H54 (cell line): ENCODE measurements at places on chromosomes 2 and 18.

DNA sequence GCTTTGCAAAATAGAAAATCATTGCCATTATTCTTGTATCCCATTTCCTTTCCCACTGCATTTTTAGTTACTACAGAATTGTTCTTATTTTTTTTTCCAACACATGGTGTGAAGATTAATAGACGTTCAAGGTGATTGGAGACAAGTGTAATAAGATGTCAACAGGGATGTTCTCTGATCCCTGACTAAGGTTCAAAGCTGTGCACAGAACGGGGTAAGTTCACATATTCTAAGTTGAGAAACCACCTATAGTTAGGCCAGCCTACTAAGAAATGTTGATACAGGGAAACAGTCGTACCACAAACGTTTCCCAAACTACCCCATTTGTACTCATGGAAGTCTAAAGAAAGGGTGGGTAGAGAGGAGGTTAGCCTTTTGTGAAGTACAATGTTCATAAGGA, 6.4 kb upstream of the TMEM17 start:
- DNase-seq, result no peak

DNA sequence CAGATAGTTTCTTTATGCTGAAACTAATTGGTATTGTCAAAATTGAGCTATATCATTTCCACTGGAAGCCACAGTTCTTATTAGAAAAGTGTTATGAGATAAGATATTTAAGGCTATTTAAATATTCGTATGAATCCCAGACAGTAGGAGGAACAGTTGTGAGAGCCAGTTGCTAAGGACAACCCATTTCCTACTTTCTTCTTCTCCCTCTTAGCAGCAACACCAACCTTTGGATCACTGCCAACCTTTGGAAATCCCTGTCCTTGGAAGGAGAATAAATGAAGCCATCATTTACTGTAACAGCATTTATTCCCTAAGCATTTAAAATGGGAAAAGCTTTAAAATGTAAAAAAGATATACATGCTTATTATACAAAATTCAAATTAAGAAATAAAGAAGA, 85.8 kb downstream of the PLCL1 start:
- no peak for DNase-seq

DNA sequence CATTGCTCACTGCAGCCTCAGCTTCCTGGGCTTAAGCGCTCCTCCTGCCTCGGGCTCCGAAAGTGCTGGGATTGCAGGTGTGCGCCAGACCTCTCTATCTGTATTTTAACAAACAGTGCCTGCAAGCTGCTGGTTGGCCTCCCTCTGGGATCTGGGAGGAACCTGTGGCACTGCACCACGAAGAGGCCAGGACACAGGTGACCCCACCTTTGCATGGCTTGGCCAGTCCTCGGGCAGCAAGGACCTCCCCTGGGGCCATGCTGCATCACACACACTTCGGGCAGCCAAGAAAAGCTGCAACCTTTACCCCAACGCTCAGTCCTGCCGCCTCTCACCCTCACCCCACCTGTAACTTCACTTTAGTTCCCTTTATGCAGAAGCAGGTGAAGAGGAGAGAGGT, 70.0 kb downstream of the PXDN start:
- DNase-seq, result no peak

GRCh38 chr2:96762529-96763311, 2.0 kb downstream of the CNNM4 start:
- no peak for DNase-seq

DNA sequence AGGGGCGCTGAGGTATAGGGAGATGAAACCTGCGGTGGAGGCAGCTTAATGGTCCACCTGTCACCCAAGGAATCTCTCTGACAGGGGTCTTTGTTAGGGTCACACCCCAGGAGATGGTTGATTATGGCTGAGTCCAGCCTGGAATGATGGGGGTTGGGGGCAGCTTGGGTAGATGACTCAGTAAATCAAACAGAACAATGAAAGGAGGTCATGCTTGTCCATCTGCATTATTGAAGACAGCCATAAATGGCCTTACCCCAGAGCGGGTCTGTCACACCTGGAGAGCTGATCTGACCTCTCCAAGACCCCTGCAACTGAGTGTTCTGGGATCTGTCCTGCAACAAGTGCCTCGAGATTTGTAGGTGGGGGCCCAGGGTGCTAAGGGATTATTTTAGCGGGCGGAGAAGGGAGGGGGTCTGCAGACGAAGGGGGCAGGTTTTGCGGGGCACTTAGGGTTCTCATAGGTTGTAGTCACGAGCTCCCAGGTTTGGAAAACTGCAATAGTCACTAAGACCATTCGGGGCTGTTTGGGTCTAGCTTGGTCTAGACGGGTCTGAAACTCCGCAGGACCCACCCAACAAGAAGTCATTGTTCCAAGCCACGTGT, 771 bp upstream of the IGFBP2 start:
- DNase-seq, result no peak

DNA sequence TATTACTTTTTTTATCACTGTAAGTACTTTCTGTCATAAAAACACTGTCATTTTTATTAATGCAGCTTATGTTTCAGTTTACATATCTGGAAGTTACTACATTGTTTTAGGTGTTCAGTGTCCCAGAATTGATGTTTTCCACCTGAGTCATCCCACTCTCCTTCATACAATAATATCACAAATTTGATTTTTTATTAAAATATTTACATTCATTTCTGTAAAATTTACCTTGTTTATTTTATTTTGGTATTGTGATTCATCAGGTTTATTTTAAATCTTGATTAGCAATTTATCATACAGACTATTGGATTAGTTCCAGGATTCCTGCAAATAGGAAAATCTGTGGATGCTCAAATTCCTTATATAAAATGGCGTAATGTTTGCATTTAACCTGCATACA, 1662.9 kb downstream of the SUCLG1 start:
- no peak for DNase-seq

- no peak for DNase-seq
These were observed 59.1 kb upstream of the TXNDC2 start for GRCh38 chr18:9826685-9827084.

- DNase-seq, result no peak
These were observed 687.8 kb upstream of the DDX18 start for GRCh38 chr2:117126656-117127055.

DNA sequence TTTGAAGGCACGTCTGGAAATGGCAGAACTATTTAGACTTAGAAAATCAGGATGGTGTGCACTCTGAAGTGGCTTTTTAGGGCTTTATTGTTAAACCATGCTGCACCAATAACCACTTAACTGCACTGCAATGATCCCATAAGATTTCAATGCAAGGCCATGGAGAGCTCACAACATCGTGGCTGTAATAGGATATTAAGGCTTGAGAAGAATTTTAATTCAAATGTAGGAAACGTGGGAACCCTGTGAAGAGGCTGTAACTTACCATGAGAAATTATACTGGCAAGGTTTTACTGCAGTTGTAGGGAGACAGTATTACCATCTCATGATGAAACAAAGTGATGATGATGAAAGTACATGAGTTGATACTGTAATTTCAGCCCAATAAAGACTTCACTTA, 242.5 kb downstream of the AFF3 start:
- no peak for DNase-seq

GRCh38 chr2:186599186-186599778, 9.4 kb downstream of the ITGAV start:
- DNase-seq, result no peak

GRCh38 chr2:10141736-10142639, 19.4 kb downstream of the RRM2 start:
- no peak for DNase-seq

GRCh38 chr2:20113986-20114938, 62.8 kb upstream of the LAPTM4A start:
- DNase-seq, result no peak

GRCh38 chr2:5911718-5912117, 219.5 kb downstream of the SOX11 start:
- no peak for DNase-seq

DNA sequence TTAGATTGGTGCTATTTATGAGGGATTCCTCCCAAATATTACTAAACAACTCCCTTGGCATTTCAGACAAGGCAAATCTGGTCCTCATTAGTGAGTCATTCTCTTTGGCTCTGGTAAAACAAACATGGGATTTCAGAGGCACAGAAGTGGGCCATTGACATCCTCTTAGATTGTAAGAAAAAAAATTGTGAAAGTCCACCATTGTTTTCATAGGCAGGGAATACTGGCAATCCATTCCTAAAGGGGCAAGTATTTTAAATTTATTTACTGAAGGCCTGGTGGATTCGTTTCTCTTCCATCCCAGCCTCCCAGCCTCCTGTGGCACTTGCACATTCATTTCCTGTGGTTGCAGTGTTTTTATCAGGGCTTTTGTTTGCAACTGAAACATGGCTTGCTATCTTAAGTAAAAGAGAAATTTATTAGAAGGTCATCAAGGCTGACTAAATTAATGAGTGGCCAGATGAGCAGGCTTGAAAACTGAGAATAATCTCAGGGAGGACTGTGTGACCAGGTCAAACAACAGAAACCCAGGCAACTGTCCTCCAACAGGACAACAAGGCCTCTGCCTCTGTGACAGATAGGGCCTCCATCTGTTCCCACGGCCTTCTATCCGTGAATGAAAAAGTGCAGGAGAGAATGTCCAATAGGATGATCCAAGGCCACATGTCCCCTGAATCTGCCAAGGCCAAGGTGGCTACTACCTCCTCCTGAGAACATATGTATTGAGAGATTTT, 23.1 kb upstream of the TNFAIP6 start:
- no peak for DNase-seq

DNA sequence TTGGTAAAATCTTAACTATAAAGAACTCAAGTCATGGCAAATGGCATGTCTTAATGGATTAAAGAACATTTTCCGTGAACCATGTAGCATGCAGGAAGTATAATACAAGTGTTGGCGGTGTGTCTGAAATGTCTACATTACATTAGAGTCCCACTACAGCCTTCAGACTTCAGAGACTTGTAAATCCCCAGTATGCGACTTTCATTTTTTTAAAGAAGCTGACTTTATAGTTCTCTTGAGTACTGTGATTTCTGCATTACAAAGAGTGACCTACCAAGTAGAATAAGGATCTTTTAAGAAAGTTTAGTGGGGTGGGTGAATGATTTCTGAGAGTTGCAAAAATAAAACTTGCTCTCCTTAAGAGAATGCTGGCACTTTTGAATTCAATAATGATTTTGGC, 140.7 kb upstream of the FN1 start:
- no peak for DNase-seq

GRCh38 chr2:231714639-231715498, 6.5 kb downstream of the PTMA start:
- DNase-seq, result no peak

DNA sequence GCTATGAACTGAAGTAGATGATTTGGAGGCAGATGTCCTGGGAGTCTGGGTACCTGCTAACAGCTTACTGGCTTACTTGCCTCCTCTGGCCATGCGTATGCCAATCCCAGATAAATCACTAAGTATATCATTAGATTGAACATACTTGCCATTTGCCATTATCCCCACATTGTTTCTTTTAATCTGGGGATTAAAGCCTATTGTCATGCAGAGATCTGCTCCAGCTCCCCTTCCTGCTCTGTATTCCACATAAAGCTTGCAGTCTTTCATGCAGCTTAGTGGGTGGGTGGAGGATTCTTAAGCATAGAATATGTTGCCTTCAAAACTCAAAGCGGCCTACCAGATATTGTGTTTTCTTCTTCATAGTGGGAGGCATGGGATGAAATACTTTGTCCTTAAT, 311.8 kb upstream of the MMADHC start:
- DNase-seq, result no peak

DNA sequence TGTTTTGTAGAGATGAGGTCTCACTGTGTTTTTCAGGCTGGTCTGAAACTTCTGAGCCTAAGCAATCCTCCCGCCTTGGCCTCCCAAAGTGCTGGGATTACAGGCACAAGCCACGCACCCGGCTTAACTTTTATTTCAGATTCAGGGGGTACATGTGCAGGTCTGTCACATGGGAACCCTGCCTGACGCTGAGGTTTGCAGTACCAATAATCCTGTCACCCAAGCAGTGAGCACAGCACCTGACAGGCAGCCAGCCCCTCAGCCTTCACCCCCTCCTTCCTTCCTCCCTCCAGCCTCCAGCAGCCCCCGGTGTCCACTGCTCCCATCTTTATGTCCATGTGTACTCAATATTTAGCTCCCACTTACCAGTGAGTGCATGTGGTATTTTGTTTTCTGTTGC, 46.0 kb upstream of the RPL31 start:
- DNase-seq, result no peak

DNA sequence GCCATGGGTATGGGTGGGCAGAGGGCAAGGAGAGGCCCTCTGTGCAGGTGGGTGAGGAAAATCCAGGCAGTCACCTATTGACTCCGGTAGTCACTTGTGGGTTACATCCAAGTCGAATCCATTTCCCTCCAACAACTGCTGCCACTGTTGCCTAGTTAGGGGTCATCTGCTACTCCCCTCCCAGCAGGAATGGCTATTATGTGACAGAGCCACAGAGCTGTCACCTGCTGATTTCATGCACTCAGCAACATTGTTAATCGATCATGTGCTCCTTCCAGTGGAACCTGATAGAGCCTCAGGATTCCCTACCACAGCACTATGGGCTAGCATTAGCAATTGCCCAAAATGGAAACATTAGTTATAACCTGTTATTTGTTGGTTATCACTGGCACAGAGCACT, 31.4 kb downstream of the POLR1A start:
- no peak for DNase-seq

GRCh38 chr2:240567872-240568677, at the start of gene RNPEPL1:
RNPEPL1 (plus strand) TSS chr2:240568484; CDS start chr2:240568587, 103 bp downstream.
- DNase-seq, result no peak

DNA sequence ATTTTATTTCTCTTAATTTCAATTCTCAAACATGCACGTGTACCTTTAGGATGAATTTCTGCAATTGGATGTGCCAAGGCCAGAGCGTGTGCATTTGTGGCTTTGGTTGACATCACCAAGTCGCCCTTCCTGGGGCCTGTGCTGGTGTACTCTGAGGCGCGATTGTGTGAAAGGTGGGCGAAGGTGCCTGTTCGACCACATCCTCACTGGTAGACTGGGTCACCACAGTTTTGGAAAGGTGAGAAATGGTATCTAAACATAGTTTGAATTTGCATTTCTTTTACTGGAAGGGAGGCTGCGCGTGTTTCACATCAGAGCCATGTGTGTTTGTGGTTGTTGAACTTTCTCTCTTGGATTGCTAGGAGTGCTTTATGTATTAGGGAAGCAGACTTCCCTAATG, 89.8 kb downstream of the LDLRAD4 start:
- DNase-seq, result no peak

DNA sequence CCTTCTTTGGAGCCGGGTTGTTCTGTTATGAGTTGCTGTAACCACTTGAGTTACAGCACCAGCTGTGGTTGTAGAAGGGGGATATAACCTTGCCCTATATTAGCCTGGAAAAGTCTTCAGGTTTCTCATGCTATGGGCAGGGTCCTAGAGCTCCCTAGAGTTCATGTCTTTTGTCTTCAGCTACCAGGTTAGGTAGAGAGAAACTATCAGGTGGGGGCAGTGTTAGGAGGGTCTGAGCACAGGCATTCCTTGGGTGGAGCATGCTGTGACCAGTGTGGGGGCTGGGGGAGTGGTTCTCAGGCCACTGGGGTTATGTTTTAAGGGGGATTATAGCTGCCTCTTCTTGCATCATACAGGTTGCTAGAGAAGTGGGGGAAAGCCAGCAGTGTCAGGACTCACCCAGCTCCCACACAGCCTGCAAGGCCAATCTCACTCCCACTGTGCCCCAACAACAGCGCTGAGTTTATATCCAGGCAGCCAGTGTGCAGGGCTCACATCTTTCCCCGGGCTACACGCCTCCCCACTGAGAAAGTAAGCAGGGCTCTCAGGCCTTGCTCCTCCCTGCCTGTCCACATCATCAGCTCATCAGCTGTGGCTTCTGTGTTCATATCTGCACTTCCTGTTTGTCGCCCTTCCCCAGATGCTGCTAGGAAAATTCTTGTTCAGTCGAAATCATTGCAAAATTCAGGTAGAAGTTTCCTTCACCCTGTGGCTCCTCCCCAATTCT, 133.8 kb upstream of the NRXN1 start:
- DNase-seq, result no peak
